ENCODE measurements at places on chromosomes 3 and 15.

GRCh38 chr3:20097015-20097414 lies 56.8 kb downstream of the KAT2B start:
- DNase-seq: peak; percentile 63

GRCh38 chr3:58349792-58350626 lies 17.3 kb downstream of the PXK start:
- peak; percentile 35 for DNase-seq

DNA sequence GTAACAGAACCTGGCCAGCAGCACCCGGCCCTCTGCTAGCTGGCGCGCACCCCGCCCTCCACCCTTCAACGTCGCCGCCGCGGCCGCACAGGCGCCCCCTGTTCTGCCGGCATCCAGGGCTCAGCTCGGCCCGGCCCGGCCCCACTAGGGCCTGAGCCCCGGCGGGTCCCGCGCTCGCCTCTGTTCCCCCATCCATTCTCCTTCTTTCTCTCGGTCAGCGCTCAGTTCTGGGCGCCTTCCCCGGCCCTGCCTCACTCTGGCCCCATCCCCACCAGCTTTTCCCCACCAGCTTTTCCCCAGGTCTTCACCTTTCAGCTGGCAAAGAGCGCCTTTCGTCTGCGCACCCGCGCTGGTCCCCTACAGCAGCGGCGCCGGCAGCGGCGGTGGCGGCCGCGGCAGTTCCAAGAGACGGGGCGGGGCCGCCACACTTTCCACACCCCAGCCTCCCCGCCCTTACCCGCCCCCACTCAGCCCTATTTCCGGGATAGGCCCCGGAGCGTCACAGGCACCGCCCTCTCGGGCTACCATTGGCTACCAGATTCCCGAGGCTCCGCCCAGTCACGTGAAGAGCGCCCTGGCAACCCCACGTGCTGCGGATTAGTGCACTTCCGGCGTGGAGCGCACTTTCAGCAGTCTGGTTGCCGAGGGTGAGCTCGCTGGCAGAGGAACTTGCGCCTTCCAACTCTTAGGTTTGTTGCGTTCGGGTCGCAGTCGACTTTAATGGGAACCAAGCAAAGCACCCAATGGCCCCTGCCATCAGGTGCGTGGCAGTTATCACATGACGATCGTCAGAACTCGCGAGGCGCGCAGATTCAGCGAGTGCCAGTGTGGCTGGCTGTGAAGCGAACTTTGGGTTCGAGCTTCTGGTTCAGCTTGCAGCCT lies at the start of gene EIF5A2:
EIF5A2 (minus strand) TSS at position 403 of the 882 bp plus-strand sequence. CDS start 831 bp downstream, outside the sequence.
- DNase-seq: peak; percentile 96

- no peak for DNase-seq
Measured at GRCh38 chr15:71458089-71458660, 342.9 kb downstream of the THSD4 start.

DNA sequence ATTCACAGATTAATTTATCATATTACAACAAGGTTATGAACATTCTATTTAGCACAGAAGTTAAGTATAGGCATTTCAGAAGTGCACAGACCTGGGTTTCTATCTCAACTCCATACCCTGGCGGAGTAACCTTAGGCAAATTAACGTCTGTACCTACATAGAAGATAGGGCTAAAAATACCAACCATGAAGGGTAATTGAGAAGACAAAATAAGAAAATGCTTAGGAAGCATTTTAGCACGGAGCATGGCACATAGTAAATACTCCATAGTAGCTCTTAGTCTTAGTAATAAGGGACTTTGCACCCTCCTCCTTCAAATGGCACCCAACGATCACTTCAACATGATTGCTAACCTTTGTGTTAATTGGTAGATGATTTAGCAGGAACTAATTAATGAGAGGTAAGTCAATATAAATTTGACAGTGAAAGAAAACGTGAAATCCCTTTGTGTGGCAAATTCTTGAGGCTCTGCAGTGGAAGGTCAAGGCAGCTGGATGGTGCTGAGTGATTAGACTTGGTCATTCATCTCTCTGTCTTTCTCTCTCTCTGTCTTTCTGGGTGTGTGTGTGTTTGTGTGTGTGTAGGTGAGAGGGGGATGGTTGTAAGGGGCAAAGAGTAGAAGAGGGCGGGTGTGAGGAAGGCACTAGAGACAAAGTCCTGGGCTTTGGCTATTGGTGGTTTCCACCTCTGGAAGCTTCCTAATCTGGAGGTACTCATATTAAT lies 131.1 kb upstream of the PHLDB2 start:
- DNase-seq: no peak

GRCh38 chr3:69012800-69013252 lies 658 bp downstream of the EOGT start:
- DNase-seq: peak; percentile 65

DNA sequence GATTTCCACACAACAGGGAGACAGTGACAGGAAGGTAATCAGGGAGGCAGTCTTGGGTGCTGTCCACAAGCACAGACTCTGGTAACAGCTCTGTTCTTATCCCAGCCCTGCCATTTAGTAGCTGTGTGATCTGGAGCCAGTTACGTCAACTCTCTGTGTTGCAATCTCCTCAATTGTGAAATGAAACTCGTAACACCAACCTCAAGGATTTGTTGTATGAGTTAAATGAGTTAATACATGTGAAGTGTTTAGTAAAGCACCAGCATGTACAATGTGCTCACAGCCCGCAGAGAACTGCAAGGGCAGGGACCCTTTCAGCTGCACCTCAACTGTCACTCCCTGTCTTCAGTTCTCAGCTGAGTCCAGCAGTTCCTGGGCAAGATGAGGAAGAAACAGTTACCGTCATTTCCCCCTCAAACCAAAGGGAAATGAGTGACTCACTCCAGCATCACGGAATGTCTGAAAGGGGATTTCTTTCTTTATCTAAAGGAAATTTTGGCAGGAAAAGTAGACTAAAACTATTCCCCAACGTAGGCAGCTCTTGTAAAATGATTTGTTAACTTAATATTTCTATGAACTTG lies 39.9 kb upstream of the MB21D2 start:
- DNase-seq: peak; percentile 15

DNA sequence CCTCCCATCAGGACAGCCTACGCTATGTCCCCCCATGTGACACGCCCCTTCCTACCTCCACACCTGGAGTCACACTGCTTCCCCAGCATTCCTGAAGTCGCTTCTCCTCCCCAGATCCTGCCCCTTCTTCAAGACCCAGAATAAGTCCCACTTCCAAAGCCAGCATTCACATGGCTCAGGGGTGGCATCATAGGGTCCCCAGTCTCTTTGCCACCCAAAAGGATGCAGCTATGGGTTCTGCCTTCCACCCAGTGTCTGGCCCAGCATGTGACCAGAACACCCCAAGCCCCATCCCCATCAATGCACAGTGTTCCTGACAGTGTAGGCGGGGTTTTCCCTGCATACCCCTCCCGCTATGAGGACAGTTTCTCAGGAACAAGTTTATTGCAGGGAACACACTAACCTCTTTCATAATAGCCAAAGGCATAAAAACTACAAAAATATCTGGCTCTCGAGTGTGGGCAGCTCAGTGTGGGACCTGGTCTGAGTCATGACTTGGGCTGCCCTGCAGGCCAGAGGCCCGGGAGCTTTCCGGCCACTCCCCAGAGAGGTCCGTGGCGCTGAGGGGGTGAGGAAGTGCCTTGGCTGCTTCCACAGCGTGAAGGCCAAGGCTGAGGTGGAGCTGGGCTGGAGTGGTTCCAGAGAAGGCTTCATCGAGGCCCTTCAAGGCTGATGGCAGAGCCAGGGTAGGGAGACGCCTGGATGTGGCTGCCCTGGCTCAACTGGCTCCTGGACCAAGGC lies 5.8 kb downstream of the ISLR start:
- peak; percentile 59 for DNase-seq

DNA sequence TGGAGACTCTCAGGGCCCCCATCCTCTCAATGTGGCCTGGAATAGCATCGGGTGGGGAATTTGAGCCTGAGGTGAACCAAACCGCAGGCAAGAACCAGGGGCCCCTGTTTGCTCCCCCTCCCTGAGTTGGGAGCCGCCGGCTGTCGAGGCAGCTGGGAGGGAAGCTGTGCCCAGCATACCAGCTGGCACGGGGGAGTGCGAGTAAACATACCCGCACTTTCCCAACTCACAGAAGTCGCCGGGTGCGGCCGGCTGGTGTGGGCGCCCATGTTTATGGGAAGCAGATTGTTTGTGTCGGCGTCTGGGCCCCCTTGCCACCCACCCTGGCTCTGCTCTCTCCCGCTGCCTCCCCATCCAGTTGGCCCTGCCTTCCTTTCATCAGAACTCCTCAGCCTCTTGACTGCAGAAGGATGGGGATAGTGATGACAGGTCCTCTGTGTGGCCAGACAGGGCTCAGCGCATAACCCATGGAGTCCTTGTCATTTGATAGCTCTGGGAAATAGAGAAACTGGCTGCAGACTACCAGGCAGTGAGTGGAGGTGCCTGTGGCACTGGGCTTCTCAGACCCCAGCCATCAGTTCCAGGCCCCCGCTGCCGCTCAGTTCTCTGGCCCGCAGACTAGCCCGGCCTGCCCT lies 60.4 kb downstream of the CACNA2D2 start:
- peak; percentile 46 for DNase-seq

DNA sequence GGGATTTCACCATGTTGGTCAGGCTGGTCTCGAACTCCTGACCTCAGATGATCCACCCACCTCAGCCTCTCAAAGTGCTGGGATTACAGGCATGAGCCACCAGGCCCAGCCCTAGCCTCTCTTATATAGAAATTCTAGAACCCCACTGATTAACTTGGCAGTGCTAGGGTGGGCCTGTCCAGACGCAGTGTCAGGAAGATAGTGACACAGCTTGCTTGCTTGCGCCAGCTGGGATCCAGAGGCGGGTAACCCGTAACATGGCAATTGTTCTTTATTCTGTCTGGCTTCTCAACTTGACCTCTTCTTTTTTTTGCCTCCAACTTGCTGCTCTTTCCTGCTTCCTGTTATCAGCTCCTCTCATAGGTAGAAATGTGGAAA lies 16.2 kb downstream of the CEP19 start:
- no peak for DNase-seq

- DNase-seq: no peak
Measured at GRCh38 chr3:189202106-189202505, 30.3 kb downstream of the TPRG1 start.

DNA sequence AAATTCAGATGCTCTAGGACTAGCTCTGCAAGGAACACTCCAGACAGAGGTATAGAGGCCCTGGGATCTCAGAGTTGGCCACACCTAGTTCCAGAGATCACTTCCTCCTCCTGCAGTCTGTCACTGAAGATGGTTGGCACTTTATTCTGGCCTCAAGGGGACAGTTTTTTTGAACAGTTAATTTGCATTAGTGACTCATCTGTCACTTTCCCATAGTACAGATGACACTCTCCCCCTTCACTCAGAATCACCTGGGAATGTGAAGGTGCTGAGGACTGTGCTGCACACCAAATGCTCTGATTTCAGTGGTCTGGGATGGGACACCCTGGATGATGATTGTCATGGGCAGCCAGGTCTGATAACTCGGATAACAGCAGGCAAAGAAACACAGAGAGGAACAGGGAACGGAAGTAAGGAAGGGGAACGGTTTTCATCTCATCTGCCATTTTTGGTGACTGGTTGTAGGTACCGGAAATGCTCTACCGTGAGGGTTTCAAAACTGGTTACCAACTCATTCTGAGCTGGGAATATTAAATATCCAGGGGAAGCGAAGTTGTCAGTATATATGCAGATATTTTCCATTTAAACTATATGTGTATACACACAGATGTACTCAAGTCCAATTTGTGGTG lies 232.5 kb upstream of the ST8SIA2 start:
- DNase-seq: no peak

- no peak for DNase-seq
Measured at GRCh38 chr3:191235331-191236314, 36.6 kb downstream of the OSTN start.

GRCh38 chr3:193620650-193621049 lies 27.6 kb downstream of the OPA1 start:
- no peak for DNase-seq

GRCh38 chr3:156631323-156631722 lies 43.1 kb upstream of the TIPARP start:
- DNase-seq: no peak

DNA sequence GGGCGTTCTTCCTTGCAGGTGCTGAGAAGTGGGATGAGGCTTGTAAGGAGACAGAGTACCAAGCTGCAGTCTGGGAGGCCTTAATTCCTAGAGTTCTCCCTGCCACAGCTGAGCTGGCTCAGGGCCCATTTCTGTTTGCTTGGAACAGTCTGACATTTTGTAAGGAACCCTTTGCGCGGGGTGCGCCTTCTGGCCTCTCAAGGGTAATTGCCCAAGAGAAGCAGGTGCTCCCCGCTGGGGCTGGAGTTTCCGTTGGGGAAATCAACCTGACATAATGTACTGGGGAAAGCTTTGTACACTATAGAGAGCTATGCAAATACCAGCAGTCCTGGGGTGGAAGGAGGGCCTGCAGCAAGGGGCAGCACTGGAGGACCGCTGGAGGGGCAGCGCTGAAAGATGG lies 83.6 kb downstream of the HMG20A start:
- peak; percentile 27 for DNase-seq

DNA sequence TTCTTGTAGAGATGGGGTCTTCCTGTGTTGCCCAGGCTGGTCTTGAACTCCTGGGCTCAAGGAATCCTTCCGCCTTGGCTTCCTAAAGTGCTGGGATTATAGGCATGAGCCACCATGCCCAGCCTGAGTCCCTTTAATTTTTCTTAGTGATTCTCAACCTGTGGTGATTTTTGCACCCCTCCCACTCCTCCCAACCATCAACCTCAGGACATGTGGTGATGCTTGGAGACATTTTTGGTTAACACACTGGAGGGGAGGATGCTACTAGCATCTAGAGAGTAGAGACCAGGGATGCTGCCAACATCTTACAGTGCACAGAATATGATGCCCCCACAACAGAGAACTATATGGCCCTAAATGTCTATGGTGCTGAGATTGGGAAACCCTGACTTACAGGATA lies 83.0 kb upstream of the LMOD3 start:
- DNase-seq: no peak

DNA sequence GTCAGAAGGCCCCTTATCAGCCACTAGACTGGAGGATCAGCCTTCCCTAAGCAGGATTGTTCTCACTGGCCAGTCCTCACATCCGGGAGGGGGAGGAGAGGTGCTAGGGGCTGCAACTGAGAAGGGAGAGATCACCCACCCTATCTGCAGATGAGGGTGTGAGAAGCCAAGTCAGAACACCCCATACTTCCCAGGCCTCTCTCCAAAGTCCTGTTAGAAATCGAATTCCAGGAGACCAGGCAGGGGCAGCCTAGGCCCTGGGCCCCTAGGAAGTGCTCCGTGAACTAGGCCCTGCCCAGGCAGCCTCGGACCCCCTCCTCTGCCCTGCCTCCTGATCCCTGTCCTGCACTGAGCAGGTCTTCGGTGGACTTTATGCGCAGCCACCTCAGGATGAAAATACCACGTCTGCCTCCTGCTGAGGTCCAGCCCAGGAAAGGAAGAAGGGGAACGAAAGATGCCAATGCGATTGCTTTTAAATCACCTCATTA lies 933 bp downstream of the DZIP1L start:
- no peak for DNase-seq

- no peak for DNase-seq
Measured at GRCh38 chr3:15637131-15637951, 35.8 kb downstream of the BTD start.

- no peak for DNase-seq
Measured at GRCh38 chr3:149009732-149010131, 18.4 kb downstream of the GYG1 start.

DNA sequence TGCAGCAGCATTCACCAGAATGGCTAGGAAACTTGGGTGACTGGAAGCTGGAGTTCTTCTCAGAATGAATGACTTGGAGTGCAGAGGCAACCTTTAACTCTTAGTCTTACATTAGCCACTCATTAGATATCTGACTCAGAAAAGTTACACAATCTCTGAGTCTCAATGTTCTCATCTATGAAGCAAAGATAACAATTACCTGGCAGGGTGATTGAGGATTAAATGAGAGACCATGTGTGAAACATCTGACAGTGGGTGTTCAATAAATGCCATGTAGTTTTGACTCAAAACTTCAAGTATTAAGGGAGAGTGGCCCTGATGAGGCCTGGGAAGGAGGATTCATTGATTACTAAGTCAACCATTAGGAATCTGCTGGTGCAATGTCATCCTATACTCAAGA lies 48.3 kb downstream of the MRPL3 start:
- no peak for DNase-seq

All from body of pancreas (tissue), 4 donors.